ENCODE measurements at places on chromosomes 1 and 21.
A peak's percentile ranks its signal among the peaks of the same experiment; 100 is the strongest.

DNA sequence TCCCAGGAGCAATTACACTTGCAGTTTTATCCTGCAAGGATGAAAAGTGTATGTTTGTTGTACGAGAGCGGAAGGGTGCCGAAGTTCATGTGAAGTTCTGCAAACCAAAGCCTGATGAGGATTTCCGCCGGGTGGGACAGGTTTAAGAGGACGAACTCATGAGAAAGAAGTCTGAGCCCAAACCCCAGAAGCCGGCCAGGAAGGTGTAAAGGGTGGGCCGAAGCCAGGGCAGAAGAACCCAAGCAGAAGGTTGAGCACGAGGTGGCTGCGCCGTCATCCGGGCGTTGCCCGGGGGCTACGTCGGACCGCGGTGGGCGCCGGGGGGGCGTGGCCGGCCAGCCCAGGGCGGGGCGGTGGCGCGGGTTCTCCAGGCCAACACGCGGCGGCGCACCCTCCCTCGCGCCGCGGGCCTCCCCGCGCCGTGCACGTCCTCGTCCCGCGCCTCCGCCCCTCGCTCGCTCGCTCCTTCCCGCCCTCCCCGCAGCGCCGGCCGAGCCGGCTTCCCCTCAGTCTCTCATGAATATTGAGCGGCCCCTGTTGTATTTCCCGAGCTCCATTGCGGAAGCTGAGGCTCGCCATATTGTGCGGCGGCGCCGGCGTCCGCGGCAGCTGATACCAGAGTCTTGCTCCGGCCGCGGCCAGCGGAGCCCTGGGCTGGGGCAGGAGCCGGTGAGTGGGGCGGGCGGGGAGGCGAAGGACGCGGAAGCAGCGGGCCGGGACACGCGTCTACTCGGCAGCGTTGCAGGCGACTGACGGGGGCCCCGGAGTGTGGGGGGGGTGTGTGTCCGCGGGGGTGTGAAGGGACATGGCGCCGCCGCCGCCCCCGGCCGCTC lies at the start of gene RNF2:
Gene RNF2 (plus strand): TSS at position 578 of the 833 bp plus-strand sequence. CDS start 41,996 bp downstream, outside the sequence.
- DNase-seq: peak; percentile 78

- peak; percentile 9 for DNase-seq
Observed at GRCh38 chr1:201223852-201224665, 33.4 kb downstream of the IGFN1 start.

DNA sequence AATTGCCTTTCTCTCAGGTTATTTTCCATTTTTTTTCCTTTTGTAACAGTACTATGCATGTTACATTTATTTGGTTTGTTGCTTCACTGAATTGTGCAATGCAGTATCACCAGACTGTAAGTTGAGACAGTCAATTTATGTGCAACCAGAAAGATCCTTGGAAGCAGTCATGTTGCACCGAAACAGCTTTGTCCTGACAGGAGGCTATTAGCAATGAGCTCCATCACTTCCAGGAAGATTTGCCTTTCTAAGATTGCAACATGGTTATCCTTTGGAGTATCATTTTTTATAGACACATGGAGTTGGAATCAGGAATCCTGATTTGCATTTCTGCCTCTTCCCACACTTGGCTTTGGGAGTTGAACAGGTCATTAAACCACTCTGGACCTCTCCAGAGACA lies 84.5 kb upstream of the ST6GALNAC5 start:
- DNase-seq: no peak

- no peak for DNase-seq
Observed at GRCh38 chr1:207109004-207109403, 5.0 kb downstream of the C4BPA start.

- no peak for DNase-seq
Observed at GRCh38 chr21:42429856-42430255, 26.2 kb downstream of the UBASH3A start.

DNA sequence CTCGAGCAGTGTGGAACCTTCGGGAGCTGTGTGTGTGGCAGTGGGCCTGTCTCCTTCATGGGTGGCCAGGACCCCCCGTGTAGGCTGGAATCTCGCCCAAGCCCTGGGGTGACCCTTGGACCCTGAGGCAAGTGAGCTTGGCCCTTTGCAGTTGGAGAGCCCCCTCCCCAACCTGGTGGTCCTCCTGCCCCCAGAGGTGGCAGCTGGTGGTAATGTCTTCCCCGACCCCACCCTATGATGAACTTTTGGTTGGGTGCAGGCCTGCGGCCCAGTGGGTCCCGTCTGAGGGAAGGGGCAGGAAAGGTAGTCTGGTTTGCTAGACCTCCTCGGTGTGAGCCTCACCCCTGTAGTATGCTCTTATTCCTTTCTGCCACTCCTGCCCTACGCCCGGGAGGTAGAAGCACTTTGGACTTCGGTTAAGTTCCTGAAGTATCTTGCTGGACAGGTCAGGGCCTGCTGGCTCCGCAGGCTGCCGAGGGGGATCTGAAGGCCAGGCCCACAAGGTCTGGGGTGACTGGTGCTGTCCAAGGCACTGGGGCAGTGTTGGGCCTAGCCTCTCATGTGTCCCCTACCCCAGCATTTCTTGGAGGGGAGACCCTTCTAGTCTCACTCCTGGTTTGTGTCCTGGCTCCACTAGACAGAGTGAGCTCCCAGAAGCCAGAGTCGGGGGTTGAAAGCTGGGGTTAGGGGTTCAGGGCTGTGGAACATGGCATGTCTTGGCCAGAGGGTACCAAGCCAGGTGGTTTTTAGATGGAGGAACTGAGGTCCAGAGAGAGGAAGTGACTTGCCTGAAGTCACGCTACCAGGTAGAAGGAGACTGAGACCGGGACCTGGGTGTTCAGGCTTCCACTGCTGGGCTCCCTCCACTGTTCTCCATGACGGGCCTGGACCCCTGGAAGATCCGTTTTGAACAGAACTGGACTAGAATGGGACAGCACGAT lies 1.8 kb downstream of the ZNF362 start:
- no peak for DNase-seq

- DNase-seq: no peak
Observed at GRCh38 chr1:226625832-226626576, 77.4 kb downstream of the STUM start.

GRCh38 chr1:13661539-13661938 lies 38.4 kb upstream of the PRDM2 start:
- DNase-seq: no peak

GRCh38 chr1:26097696-26098095 lies 13.9 kb upstream of the PDIK1L start:
- DNase-seq: no peak

- DNase-seq: no peak
Observed at GRCh38 chr1:219798283-219799030, 129.9 kb downstream of the SLC30A10 start.

GRCh38 chr1:157077394-157077793 lies 22.2 kb downstream of the ETV3L start:
- DNase-seq: no peak

DNA sequence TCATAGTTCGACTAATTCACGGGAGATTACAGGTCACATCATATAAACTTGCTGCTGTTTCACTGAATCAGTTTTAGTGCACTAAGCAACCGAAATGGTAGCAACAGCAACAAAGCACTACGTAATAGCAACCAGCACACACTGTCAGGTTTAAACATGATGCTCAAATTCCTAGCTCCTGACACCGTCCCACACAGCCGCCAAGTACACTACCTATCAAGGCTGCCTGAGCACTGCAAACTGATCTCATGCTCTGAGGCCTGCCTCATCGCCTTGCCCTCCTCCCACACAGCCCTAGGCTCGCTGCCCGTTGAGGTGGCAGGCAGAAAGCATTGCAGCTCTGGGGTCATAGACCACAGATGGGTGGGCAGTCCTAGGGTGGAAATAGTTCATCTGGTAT lies 12.4 kb downstream of the LAMC2 start:
- no peak for DNase-seq

GRCh38 chr1:248825573-248825908 lies 174 bp downstream of the SH3BP5L start:
- DNase-seq: no peak

GRCh38 chr1:52752484-52752826 lies 26.2 kb downstream of the ZYG11B start:
- DNase-seq: no peak

DNA sequence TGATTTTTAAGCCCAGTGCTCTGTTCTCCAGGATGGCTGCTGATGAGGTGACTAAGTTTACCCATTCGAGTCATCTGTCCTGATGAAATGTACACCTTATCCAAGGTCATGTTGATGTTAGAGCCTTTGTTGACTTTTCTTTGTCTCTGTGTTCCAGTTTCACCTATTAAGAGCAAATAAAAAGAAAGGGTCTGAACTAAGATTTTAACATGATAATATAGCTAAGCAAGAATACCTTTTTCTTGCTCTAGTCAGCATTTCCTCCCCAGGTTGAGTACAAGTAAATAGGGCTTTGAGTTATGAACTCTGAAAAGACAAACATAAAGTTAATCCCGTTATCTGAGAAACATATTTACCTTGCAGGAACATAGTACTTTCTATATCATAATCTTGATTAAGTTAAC lies 52.1 kb upstream of the GPR88 start:
- DNase-seq: no peak

DNA sequence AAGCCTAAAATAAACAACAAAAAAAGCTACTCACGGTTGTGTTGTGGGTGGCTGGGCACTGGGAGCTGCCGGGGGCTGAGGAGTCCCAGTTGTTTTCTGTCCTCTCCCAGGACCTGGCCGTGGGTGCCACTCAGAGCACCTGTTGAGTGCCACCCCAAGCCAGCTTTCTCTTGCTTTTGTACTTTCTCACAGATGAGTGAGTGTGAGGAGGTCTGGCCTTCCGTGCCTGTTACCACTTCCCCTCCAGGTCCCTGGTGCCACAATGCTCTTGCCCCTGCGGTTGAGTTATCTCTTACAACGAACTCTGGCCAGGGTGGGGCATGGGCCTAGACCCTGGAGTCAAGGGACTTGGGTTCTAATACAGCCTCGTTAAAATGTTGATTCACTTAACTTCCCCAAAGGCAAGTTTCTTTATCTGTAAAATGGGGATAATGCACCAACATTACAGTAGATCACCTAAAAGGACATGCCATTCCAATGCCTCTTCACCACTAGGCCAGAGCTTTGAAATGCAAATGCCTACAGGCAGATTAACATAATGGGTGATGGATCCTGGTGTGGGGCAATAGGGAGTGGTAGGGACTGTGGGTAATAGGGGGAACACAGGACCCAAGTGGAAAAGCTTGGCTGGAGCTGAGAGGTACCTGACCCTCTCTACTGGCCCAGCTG lies at the start of gene CNR2:
Gene CNR2 (minus strand): TSS at position 151 of the 669 bp plus-strand sequence. CDS start 37,745 bp downstream, outside the sequence.
- no peak for DNase-seq

- no peak for DNase-seq
Observed at GRCh38 chr1:38038861-38039260, 7.7 kb downstream of the POU3F1 start.

DNA sequence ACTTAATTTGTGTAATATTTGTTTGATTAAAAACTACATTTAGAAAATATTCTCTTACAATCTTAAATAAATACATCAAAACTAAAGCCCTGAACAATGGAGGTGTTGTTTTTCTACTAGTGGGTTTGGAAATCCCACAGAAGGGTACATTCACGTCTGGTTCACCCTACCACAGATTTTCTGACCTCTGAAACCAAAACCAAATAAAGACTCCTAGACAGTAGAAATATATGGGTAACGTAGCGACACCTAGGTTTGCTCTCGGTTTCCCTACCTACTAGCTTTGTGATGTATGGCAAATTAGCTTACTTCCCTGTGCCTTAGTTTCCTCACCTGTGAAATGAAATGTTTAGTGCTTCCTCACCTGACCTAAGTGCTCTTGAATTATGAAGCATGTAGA lies 312.6 kb downstream of the DPYD start:
- DNase-seq: no peak

DNA sequence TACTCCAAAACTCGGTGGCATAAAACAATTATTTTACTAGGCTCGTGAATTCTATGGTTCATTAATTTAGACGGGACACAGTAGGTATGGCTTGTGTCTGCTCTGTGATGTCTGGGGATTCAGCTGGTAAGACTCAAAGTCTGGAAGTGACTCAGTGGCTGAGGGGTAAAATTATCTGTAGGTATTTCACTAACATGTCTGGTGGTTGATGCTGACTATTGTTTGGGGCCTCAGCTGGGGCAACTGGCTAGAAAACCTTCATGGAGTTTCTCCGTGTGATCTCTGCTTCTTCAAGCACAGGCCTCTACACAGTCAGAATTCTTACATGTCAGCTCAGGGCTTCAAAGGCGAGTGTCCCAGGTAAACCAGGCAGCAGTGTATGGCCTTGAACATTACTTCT lies 41.2 kb upstream of the KLF17 start:
- no peak for DNase-seq

- no peak for DNase-seq
Observed at GRCh38 chr1:156401041-156401574, 32.1 kb downstream of the RHBG start.

- DNase-seq: peak; percentile 26
Observed at GRCh38 chr1:32984455-32985171, 20.0 kb upstream of the RNF19B start.

DNA sequence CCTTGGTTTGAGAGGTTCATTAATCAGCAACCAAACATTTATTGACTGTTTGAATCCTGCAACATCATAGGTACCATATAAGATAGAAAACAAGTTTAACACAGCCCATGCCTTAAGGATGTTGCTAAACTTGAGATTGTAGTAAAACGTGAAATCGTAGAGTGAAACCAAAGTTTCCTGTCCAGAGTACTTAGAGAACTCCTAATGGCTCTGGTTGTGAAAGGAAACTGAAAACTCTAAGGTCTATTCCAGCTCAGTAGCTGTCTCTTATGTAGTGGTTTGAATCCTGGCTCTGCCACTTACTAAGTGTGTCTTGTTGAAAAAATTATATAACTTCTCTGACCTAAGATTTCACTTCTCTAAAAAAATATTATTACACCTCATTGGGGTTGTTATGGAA lies 310.9 kb downstream of the NTNG1 start:
- DNase-seq: no peak

DNA sequence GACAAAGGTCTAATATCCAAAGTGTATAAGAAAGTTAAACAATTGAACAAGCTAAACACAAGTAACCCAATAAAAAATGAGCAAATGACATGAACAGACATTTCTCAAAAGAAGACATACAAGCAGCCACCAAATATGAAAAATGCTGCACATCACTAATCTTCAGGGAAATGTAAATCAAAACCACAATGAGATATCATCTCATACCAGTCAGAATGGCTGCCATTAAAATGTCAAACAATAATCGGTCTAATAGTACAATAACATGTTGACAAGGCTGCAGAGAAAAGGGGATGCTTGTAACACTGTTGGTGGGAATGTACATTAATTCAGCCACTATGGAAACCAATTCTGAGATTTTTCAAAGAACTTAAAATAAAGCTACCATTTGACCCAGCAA lies 264.1 kb downstream of the AKT3 start:
- DNase-seq: no peak

- DNase-seq: no peak
Observed at GRCh38 chr1:207654320-207654719, 9.4 kb downstream of the CR1L start.

- no peak for DNase-seq
Observed at GRCh38 chr1:239233626-239234025, 152.7 kb upstream of the CHRM3 start.

DNA sequence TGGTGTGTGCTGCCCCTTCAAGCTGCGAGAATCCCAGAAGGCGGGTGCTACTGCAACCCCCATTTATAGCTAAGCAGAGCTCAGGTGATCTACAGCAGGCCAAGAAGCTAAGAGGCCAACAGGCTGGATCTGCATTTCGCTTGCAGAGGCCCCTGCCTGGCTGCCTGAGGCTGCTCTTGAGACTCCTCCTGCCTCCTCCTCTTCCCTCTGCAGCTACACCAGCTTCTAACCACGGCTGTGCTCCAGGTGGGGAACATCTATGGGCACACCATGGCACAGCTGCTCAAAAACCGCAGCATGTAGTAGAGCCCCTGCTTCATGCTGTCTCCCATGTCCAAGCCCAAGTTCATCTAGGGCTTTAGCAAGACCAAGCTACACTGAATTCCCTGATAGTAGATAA lies 72.9 kb upstream of the ZNF678 start:
- DNase-seq: no peak

All from stimulated activated CD4-positive, alpha-beta T cell treated with anti-CD3 and anti-CD28 coated beads, Interleukin-2, amount 100 ng/mL, for 24 hours (primary cell).